GM23248 (cell line): ENCODE measurements at places on chromosomes 5 and 9. TPM values are rescaled to one million over a fixed set of nuclear protein-coding genes. Genes with fewer than 3 reads are reported as not detected.

- no peak for DNase-seq
Observed at GRCh38 chr9:88060746-88061145, 77.5 kb downstream of the SPATA31C2 start.

DNA sequence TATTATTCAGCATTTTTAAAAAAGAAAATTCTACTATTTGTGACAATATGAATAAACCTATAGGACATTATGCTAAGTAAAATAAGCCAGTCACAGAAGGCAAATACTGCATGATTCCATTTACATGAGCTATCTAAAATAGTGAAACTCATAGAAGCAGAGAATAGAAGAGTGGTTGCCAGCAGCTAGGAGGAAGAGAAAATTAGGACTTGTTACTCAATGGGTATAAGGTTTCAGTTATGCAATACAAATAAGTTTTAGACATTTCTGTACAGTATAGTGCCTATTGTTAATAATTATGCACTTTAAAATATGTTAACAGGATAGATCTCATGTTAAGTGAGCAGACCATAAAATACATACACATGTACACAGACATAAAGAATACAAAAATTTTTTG lies 73.8 kb upstream of the SPINK5 start:
- no peak for DNase-seq

DNA sequence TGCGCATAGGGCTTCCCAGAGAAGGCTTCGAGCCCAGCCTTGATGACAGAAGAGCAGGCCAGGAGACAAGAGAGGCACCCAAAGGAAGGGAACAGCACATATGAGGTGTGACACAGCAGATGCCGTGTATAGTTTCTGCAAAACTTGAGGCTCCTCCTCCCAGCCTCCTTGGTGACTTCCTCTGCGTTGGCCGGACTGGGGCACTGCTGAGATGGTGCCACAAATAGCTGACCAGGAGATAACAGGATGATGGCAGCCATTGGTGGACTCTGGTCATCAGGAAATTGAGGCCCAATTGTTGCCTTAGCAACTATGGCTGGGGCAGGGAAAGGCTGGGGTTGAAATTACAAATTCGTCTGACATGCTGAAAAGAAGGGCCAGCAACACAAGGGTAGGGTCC lies 4.8 kb upstream of the ZNF79 start:
- DNase-seq: no peak

GRCh38 chr5:168502563-168503237 lies 16.4 kb downstream of the RARS1 start:
- no peak for DNase-seq

DNA sequence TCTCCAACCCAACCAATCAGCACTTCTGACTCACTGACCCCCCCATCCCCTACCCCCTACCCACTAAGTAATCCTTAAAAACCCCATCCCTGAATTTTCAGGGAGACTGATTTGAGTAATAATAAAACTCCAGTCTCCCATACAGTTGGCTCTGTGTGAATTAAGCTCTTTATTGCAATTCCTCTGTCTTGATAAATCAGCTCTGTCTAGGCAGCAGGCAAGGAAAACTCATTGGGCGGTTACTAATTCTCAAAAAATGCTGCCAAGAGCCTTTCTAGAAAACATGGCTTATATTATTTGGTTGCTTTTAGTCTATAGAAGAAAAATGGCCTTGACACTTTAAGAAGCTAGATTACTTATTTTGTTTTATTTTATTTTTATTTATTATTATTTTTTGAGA lies 131.7 kb downstream of the SUSD1 start:
- DNase-seq: peak; percentile 32

GRCh38 chr5:160545832-160546231 lies 124.2 kb downstream of the PTTG1 start:
- DNase-seq: no peak

- DNase-seq: no peak
Observed at GRCh38 chr5:53358794-53359193, 121.6 kb upstream of the FST start.

- DNase-seq: peak; percentile 18
Observed at GRCh38 chr9:82466616-82467260, 478.2 kb downstream of the SPATA31D1 start.

- peak; percentile 72 for DNase-seq
Observed at GRCh38 chr9:14433351-14434157, 119.6 kb upstream of the NFIB start.

Gene PCDHA4
- polyA plus RNA-seq: not detected in 2 replicates

Gene CAVIN4
- polyA plus RNA-seq: 0.60 and 0.65 TPM in 2 replicates

Gene PFN3
- polyA plus RNA-seq: not detected in 2 replicates

Gene GMCL2
- not detected in 2 replicates for polyA plus RNA-seq
